ENCODE measurements at places on chromosomes 7 and 10.

- DNase-seq, result no peak
Observed at GRCh38 chr7:115724400-115725056, 306.0 kb downstream of the TFEC start.

GRCh38 chr10:9069136-9069535 is 1014.6 kb downstream of the GATA3 start:
- no peak for DNase-seq

DNA sequence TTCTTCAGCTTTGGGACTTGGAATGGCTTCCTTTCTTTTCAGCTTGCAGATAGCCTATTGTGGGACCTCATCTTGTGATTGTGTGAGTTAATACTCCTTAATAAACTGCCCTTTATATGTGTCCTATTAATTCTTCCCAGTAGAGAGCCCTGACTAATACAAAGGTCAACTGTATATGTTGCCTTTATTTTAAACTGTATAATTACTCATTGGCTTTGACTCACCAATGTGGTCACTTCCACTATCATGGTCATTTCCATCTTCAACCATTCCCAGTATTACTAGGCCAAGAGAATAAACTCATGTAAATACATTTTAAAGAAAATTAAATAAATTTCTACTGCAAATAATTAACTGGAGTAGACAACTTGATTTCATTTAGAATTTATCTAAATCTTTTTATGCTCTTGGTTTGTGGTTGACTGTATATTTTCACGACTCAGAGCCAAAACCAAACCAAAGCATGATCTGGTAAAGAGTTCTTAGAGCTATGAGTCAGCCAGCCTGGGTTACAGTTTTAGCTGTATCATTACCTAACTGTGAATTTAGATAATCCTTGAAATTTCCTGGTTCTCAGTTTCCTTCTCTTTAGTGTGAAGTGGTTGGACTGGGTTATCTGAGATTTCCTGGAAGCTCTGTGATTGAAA is 188.4 kb downstream of the PPP1R3A start:
- no peak for DNase-seq

DNA sequence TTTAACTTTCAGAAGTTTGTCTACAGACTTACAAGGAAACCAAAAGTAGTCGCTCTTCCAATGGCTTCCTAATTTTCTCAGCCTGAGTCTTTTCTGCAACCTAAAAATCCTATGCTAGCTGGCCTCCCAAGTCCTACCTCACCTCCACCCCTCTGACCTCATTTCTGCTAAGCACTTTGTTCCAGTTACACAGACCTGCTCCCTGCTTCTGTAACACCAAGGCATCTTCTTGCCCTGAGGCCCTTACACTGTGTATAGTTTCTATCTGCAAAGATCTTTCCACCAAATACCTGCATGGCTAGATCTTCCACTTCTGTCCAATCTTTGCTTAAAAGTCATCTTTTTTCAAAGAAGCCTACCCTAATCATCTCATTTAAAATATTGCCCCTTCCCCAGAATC is 1.9 kb upstream of the SNX13 start:
- no peak for DNase-seq

GRCh38 chr7:105279688-105280007 is 109.1 kb downstream of the SRPK2 start:
- DNase-seq, result no peak

DNA sequence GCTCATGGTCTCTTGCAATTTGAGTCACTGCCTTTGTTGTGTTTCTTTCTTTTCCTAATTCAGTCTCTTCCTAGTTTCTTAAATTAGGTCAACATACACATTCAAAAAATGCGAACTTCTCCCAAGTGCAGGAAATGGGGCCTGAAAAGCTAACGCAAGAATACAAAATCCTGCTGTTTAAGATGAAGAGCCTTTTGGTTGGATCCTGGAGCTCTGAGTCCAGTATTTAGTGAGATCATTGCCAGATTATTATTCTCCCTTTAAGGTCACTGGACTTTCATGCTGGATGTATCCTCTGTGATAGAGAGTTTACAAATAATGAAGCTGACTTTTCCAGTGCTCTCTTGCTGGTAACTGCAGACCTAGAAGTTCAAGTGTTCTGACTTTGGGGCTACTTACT is 401.9 kb upstream of the MKI67 start:
- no peak for DNase-seq

- DNase-seq, result no peak
Observed at GRCh38 chr10:106996510-106996909, 168.0 kb downstream of the SORCS1 start.

DNA sequence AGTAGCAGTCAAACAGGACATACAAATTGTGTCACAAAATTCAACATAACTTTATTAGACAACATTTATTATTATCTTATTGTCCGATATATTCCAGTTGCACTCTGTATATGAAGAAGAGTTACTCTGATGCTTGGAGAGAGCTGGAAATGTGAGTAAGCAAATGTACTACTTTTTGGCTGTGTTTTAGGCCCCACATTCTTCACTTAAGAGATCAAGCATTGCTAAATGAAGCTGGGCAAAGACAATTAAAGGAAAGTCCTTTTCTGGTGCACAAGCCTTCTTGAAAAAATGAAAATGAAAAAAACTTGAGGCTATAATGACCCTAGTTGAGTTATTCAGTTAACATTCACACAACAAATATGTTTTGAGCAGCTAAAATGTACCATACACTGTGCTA is 26.1 kb downstream of the MYPN start:
- no peak for DNase-seq

GRCh38 chr7:127653396-127653795 is 1.4 kb downstream of the SND1 start:
- DNase-seq, result no peak

DNA sequence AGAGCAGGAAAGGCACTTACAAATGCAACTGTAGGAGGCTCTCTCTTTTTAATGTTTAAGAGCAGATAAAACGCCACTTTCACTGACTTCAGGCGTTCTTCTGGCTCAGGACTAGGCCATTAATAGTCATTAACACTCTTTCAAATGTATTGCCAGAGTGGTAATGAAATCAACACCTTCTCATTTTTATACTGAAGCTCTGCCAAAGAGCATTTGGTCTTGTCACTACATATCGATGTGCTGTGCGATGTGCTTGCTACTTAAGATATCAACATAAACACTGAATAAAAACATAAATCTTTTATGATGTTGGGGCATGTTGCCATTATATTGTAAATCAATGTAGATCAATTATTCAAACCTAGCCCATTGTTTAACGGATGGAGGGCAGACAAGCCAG is 634.7 kb downstream of the ARL4A start:
- no peak for DNase-seq

DNA sequence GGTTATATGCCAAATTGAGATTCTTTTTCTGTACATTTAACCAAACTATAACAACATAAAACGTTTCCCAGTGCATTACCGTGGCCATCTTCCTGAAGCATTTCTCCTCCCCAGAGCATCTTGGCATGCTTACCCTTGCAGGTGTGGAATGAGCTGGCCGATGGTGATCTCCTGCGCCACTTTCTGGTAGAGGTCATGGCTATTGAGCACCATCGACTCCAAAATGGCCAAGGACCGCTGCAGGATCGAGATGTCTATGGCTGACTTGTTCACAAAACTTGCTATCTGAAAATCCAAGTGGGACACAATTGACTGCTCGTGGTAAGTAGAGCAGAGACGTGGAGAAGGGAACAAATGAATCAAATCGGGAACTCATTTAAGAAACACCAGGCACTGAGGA is 223.9 kb downstream of the ELMO1 start:
- no peak for DNase-seq

DNA sequence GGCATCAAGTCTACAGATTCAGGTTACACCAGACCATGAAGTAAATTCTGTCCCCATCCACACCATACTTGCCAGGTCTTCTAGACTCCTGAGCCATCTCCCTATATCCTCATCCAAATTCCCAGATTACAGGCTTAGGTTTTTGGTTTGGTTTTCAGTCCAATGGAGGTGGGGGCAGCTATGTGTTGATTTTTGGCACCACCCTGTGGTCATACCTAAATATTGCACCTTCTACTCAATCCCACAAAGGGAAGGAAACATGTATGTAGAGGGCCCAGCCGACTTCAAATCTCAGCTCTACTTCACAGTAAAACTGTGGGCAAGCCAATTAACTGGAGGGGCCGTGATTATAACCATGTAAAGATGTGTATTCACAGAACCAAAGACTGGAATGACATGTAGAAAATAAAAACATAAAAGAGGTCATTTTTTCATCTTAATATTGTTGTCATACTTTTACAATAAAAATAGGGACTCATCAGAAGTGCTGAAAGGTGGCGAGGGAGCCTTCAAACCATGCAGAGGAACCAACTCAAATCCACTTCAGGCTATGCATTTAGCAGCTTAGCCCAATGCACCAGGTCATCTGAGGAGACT is 19.8 kb downstream of the ERCC6 start:
- DNase-seq, result peak; percentile 12

DNA sequence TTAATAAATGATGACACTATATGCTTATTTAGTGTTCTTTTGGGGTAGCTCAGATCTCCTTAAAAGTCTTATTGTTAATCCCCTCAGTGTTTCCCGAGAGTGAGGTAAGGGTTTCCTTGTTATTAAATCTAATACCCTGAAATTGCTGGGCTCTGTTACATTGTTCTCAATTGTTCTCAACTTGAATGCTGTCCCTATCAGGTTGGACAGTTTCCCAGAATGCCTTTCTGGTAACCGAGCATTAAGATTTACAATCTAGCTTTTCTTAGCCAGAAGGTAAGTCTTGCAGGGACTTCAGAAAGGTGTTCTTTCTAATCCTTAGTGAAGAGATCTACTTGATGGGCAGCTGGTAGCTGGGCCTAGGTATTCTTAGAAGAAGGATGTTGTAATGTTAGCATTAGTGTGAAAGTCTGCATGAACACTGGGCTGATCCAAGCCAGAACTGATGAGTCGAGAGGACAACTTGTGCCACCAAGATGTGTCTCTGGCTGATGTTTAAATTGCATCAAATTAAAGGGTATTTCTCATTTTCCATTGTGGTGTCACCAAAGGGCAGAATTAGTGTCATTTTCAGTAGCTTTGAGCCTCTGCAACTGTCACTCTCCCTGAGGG is 89.9 kb downstream of the SND1 start:
- DNase-seq, result no peak

DNA sequence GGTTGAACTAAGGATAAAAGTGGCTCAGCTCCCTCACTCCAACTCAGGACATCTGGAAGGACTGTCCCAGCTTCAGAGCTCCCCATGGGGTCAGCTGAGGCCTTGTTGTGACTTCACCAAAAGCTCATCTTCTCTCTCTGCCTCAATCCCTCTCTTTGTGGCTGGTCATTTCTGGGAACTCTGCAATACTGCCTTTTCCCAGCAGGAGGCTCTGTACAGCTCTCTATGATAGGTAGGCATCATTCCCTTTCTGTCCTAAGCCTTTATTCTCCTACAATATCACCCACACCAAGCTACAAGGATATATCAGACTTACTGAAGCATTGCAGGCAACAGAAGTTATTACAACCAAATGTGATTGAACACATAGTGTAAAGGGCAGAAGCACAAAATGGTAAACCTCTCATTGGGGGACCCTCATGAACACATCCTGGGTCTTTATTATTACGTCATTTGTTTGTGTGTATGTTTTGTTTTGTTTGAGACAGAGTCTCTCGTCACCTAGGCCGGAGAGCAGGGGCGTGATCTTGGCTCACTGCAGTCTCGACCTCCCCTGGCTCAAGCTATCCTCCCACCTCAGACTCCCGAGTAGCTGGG is 36.7 kb upstream of the PRPS1L1 start:
- DNase-seq, result no peak

DNA sequence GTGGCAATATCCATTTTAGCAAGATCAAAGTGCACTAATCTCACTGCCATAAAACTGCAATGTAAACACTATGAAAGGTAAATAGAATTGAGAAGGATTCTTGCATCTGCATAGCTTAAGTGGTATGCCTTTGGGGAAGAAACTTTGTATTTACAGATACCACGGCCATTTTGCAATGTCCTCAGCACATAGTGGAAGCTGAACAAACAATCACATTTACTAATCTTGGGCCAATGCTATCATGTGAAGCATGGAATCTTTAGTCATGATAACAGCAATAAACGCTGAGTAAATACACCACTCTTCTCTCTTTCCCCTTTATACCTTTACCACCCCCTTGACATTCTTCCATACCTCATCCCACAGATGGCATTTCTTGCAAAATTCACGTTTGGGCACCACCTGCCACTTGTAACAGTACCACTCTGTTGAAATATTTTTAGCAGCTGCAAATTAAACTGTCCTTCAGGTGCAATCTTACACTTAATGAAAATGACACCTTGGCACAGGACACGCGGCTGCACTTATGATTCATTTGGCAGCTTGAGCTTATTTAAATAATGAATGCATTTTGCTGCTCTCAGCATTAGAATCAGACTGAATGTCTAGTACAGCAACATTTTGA is 171.8 kb downstream of the SEMA3A start:
- no peak for DNase-seq

DNA sequence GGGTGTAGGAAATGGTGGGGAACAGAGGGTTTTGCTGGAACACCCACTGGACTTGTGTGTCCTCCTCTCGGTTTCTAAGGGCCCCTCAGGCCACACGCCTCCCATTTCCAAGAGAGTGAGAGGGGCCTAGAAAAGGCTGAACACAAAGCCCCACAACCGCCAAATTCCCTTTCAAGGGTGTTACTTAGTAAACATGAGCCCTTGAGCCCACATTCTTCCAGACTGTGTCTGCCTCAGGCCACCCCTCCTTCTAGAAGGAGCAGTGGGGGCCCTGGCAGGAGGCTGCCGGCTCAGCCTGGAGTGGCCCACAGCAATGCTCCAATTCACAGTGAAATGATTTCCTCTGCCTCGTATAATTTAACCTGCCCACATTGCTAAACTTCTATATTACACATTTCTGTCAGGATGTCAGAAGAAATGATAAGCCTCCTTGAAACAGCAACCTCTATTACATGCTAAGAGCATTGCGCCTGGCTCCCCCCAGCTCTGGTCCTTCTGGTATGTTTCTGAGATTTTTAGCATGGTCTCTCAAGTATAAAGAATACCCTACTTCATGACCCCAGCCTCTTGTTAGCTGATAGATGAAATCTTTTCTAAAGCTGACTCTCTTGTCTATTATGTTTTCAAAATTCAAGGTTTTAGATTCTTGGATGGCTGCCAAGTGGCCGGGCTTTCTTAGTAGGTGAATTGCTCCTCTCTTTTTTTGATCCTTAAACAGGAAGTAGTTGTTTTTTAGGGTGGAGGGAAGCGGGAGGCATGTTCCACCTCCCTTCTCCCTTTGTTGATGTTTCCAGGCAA is 673.9 kb upstream of the GALNT17 start:
- DNase-seq, result no peak

GRCh38 chr10:92573091-92573797 is 649 bp downstream of the IDE start:
- peak; percentile 9 for DNase-seq

GRCh38 chr10:4526311-4526731 is 299.7 kb upstream of the AKR1E2 start:
- DNase-seq, result no peak

GRCh38 chr10:12534824-12535223 is 185.5 kb downstream of the CAMK1D start:
- DNase-seq, result no peak
